Occipital lobe (tissue), 3 donors: ENCODE measurements at places on chromosomes 6 and 20.

- DNase-seq: no peak
Observed at GRCh38 chr20:54589402-54590030, 114.1 kb downstream of the DOK5 start.

DNA sequence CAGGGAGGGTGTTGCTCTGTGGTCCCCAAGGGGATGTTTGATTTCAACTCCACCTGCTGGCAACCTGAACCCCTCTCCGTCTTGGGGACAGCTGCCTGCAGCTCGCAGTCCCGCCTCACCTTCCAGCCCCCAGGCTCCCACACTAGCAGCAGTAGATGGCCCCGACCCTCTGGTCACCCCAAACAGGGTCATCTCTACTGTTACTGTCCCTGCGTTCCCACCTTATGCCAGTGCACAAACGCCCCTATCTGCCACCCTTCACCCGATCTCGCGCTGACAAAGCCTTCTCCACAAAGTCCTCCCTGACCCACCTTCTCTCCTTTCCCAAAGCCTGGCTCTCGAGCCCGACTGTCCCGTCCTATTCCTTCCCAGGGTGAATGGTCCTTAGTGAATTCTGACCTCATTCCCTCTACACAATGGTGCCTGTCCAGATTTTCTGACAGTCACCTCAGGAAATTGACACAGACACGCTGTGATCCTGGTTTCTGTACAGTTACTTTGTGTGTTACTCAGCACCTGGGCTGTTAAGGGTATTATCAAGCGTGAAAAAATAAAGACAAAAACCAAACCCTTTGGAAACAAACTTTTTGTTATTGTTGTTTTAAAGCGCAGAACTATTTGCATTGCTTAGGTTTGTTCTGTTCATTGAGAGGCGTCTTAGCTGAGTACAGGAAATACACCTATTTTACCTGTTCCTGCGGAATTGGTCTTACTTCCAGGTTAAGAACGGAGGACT lies 728 bp downstream of the FUT9 start:
- DNase-seq: no peak

- no peak for DNase-seq
Observed at GRCh38 chr20:46494077-46494476, 19.3 kb downstream of the ZNF334 start.

DNA sequence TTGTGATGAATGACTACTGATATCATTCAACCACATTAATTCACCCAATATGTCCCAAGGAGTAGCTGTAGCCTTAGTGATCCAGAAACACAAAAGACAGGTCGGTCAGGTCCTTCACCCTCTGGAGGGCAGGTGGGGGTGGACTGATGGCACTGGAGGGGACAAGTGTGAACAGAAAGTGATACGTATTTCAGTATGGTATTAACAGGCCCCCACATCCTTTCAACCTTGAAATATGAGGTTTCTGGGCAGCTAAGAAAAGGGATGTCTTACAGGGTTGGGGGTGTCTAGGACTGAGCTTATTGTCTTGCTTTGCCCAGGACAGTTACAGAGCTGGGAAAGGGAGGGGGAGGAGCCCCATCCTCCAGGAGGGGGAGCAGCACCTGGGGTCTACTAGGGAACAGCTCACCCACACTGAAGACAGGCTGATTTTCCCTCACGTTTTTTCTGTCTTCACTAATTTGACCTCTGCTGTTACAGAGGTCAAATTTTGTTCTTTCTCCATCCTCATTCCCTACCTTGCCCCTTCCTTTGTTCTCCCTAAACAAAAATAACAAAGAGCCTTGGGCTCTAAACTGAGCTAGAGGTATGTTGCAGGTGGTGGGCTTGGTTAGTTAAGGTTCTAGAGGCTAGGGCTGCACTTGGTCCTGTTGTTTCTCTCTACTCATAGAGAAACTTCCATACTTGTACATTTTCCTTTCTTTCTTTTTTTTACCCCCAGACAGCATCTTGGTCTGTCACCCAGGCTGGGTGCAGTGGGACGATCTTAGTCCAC lies 38.0 kb upstream of the EEF1A1 start:
- no peak for DNase-seq

DNA sequence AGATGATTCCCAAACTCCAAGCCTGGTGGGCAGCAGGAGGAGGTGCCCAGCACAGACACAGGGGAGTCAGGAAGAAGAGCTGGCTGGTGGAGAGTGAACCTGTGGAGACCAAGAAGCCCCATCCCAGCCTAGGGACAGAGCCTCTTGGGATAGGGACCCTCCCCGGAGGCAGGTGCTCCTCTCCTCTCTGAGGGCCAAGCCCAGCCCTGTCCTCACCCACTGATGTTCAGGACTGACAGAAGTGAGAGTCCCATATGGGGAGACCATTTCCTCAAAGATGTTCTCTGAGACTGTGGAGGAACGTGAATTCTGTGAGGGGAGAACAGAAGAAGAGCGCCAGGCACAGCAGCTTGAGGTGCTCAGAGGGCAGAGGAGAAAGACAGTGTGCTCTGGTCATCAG lies 2.4 kb upstream of the EBF4 start:
- DNase-seq: no peak

DNA sequence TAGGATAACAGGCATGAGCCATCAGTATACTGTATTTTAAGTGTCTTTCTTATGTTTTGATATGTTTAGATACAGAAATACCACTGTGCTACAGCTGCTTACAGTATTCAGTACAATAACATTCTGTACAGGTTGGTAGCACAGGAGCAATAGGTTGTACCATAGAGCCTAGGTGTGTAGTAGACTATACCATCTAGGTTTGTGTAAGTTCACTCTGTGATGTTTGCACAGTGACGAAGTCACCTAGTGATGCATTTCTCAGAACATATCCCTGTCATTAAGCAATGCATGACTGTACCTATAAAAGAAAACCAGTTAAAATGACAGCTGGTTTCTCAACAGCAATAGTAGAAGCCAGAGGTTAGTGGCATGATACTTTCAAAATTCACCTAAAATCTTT lies 3.0 kb upstream of the ZBTB24 start:
- DNase-seq: no peak

GRCh38 chr6:90514496-90514895 lies 72.4 kb downstream of the MAP3K7 start:
- no peak for DNase-seq

DNA sequence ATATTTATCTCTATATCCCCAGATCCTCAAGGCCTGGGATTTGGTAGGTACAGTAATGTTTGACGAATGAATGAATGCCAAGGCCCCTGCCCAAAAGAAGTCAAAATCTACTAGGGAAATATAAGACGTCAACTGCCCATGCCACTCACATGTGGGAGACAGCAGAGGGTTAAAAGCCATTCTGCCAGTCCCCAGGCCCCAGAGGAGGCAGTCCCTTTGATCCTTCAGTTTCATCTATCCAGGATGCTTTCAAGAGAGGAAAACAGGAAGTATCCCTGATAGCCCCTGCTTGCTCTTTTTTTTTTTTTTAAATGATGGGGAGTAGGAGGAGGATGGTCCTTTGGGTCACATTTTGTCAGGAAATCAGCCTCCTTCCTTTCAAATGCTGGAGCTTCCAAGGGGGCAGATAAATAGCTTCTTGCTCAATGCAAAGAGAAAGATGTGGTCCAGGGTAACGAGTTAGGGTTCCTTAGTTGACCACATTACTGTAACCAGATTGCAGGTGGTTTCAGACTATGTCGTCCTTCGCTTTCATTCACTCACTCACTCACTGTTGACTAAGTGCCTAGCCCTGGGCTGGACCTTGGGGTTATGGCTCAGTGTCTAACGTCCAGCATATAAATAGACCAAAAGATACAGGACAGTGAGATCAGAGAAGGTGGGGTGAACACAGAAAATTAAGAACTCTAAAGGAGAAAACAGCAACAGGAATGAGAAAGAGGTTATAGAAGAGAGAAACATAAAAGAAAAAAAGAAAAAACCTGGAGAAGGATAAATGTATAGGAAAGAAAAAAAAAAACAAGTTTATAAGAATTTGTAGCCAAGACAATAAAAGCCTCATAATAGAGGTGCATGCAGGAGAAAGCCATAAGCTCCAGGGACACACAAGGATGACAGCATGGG lies 64.6 kb upstream of the PIM1 start:
- DNase-seq: no peak

DNA sequence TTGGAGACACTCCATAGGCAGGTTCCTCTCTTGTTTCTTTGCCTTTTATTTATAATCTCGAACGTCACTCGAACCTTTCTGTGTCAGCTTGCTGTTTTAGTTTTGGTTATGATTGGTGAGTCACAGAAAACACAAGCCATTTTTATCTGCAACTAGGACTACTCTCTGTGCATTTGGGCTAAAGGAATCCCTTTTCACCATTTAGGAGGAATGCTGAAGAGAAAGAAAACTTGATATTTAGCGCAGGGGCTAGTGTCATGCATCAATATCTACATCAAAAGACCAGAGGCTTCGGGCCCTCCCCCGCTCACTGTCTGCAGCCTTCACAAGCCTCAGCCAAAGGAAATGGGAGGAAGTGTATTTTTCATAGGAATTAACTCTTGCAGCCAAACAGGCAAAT lies 507.8 kb upstream of the CITED2 start:
- DNase-seq: no peak

- DNase-seq: no peak
Observed at GRCh38 chr6:167113935-167114910, 8.7 kb upstream of the CCR6 start.

DNA sequence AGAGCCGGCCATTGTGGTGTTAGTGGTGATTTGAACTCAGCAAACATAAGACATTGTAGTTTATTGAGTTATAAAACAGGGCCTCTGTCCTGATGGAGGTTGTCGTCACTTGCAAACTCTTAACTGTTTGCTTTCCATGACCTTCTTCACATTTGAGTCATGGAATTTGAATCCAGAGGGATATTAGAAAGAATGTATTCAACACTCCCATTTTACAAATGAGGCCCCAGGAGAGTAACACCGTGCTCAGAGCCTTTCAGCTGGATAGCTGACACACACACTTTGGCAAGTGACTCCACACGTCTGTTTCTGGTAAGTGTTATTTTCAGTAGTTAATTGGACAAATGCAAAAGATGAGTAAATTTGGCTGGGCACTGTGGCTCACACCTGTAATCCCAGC lies 72.4 kb upstream of the XRN2 start:
- no peak for DNase-seq

- DNase-seq: no peak
Observed at GRCh38 chr6:105553171-105553570, 150.3 kb upstream of the PREP start.

- no peak for DNase-seq
Observed at GRCh38 chr6:133240511-133241085, 559 bp upstream of the EYA4 start.

- DNase-seq: no peak
Observed at GRCh38 chr20:49231471-49231870, 12.3 kb downstream of the DDX27 start.

DNA sequence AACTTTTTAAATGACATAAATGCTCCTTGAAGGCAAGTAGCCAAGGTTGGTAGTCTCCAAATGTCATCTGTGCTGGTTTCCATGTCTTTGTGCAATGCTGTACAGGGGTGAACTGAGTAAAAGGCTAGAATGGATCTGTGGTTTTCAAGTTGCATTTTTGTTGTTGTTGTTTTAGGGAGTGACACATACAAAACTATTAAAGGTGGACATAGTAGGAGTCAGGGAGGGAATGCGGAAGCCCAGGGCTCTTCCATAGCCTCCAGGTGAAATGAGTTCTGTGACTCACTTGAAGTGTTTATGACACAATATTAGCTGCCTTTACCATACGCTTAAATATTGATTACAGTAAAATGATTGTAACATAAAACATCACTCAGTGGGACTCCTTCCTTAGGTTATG lies 22.5 kb upstream of the QKI start:
- DNase-seq: no peak

- DNase-seq: no peak
Observed at GRCh38 chr6:123945386-123945785, 141.7 kb downstream of the NKAIN2 start.

- no peak for DNase-seq
Observed at GRCh38 chr6:140897804-140898573, 1234.7 kb upstream of the GJE1 start.

- no peak for DNase-seq
Observed at GRCh38 chr20:4335722-4336121, 320.4 kb upstream of the RNF24 start.

DNA sequence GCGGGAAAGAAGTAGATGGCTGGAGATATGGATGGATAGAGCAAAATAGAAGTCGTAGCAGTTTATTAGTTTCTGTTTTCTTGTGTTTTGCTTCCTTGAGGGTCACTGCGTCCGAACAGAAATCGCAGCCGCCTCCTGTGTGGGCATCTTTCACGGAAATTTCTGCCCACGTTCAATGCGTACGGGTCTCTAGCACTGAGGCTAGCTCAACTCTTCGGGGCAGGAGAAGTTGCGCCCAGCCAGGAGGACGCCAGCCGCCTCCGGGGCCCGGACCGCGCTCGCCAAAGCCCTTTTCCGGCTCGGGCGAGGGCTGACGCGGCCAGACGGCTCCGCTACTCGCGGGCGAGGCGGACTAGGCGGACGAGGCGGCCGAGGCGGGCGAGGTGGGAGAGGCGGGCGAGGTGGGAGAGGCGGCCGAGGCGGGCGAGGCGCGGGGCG lies 814 bp downstream of the TFAP2B start:
- DNase-seq: no peak

- no peak for DNase-seq
Observed at GRCh38 chr6:45901767-45902650, 113.7 kb downstream of the CLIC5 start.

DNA sequence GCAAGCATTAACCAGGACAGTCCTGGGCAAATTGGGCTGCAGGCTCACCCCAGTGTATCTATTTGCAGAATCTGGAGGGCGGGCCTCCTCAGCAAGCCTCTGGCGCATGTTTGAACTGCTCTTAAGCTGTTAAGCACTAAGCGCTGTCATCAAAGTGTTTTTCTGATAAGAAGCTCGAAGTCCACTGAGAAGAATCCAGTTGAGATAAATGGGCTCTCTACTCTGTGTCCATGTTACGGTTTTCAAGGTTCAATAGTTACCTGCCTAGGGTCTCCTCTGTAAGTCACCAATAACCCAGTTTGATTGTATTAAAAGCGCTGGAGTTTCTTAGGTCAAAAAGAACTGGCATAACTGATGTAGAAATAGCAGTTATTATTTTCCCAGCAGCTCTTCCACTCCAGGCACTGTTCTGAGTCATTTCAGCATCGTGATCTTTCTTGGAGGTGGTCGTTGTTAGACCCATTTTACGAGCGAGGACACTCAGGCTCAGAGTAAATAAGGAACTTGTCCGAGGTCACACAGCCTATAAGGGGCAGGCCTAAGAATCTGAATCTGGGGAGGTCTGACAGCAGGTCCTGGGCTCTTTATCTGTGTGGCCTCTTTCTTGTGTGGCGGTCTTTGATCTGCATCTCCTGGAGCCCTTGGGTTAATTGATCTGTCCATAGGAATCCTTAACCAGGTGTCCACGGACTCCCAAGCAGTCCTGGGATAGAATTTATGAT lies 207.4 kb upstream of the ZNF217 start:
- DNase-seq: no peak

DNA sequence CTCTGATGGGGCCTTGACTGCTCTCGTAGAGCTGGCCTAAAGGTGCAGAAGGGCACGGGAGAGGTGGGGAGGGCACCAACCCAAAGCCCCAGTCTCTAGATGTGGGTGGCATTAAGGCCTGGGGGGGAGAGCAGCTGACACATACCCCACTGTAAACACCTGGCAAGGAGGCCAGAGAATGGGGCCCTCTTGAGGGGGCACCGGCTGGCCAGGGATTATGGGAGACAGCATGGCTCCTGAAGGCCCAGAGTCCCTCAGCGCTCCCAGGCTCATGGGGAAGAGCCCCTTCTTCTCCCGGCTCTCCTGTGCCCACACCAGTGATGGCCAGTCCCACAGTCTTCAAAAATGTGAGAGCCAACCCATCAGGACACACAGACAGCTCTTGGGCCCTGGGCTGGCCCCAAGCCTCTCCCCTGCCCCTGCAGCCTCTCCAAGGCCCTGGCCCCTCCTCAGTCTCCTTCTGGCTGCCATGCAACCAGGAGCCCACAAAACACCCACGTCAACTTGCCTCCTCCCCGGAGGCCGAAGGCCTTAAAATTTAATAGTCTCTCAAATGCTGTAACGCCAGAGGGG lies 58.2 kb upstream of the FOXP4 start:
- DNase-seq: no peak
